ENCODE measurements at places on chromosomes 4 and X.

DNA sequence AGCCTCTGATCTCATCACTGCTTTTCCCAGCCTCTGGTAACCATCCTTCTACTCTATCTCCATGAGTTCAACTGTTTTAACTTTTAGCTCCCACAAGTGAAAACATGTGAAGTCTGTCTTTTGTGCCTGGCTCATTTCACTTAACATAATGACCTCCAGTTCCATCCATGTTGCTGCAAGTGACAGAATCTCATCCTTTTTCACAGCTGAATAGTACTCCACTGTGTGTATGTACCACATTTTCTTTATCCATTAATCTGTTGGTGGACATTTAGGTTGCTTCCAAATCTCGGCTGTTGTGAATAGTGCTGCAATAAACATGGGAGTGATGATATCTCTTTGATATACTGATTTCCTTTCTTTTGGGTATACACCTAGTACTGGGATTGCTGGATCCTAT is 109.5 kb downstream of the FRYL start:
- DNase-seq = no peak

DNA sequence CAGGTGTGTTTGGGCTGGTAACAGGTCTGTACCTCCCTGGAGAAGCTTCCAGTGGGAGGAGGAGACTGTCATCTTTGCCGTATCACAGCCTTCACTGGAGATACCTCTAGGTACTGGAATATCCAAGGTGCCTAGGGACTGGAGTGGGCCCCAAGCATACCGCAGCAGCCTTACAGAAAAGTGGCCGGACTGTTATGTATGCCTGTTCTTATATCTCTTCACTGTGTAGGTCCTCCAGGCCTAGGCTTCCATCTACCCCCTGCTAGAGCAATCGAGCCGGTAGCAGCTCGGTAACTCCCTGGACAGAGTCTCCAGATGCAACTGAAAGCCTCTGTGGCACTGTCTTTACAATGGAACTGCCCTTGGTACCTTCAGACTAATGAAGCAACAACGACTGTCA is 277.4 kb upstream of the GRIA3 start:
- no peak for DNase-seq

- DNase-seq = no peak
Observed at GRCh38 chrX:18617407-18617750, 54.5 kb downstream of the RS1 start.

DNA sequence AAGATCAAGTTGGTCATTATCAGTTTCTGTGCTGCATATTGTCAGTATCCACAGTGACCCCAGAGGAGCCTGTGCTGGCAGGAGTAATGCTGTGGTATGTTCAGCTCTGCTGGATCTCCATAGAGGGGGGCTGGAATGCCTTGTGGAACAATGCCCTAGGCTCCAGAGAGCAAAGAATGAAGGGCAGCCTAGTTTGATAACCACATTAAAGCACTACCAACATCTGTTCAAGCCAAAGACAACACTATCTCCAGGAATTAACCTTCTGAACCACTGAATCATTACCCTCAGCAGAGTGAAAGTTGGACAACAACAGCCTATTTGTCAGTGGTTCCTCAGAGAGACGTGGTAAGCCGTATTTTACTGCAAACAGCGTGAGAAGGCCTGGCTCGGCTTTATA is 192.3 kb upstream of the CXorf66 start:
- no peak for DNase-seq

GRCh38 chr4:53376900-53377299 is 541 bp upstream of the FIP1L1 start:
- DNase-seq = no peak

DNA sequence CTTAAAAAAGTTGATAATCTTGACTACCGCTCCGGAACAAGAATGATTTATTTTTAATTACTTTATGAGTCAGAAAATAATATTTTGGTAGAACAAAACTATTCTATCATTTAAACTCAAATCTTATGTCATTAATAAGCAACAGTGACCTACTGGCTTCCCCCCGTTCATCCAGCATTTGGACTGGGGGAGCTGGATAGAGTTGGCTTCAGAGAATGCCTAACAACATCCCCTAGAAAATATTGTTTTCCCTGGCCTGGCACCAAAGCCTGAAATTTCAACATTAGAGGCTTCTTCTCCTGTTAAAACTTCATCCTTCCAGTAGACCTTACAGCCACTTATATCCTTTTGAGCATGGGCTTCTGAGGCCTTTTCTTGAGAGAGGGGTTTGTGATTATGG is 55.7 kb upstream of the PDLIM3 start:
- no peak for DNase-seq

DNA sequence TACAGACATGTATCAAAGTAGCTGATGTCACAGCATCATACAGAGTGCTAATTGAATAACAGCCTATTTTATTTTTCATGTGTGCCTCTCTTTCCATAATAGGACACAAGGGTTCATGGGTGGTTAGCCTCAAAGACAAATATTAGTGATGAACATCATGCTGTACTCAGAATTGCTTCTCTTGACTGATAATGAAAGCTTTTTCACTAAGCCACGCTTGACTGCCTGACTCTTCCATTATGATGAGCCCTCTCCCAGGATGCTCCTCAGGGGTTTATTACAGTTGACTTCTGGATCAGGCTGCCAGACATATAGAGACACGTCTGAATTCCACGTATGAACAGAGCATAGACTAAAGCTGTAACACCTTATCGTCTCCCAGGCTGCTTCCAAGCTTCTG is 2757.5 kb downstream of the PCDH7 start:
- DNase-seq = no peak
